Tongue (tissue), 3 donors: ENCODE measurements at places on chromosomes 12 and 14. TPM values are rescaled to one million over a fixed set of nuclear protein-coding genes. Genes with fewer than 3 reads are reported as not detected.

DNA sequence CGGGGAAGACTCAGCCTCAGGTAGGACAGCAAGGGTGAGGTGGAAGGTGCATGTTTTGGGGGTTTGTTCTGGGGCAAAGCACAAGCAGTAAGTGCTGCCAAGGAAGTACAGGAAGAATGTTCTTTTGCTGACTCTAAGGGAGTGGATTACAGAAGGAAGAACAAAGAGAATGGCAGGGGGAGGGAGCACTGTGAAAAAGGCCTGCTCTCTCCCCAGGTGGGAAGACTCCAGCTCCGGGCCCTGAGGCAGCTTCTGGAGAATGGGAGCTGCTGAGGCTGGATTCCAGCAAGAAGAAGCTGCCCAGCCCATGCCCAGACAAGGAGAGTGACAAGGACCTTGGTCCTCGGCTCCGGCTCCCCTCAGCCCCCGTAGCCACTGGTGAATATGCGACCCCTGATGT, 7.0 kb upstream of the PFDN5 start:
- no peak for DNase-seq

DNA sequence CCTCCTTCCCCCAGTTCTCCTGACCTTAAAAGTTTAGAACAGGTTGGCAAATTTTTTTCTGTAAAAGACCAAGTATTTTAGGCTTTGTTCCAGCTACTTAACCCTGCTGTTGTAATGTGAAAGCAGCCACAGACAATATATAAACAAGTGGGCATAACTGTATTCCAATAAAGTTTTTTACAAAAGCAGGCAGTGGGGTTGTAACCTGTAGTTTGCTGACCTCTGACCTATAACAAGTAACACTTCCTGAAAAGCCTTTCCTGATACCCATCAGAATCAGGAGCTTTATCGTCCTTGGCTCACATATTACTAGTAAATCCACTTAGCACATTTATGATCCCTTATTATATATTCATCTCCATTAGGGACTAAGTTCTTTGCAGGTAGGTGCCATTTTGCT, 13.1 kb upstream of the SMARCC2 start:
- no peak for DNase-seq

- no peak for DNase-seq
Measured at GRCh38 chr14:104335176-104335575, 196.8 kb downstream of the KIF26A start.

DNA sequence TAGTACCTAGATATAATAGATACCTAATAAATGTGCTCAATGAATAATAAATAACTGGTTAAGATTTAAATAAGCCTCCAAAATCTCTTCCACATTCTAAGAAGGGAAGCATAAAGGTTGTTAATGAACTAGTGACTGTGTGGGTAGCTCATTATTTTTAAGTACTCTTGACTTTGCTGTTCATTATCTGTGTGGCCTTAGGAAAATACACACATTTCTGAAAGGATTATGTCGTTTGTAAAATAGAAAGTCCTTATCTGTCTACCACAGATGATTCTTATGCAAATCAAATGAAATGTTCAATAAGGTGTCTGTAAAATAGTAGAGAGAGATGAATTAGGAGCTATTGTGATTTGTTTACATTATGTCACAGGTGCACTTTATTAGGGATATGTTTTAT, 119.5 kb downstream of the LRRK2 start:
- no peak for DNase-seq

- DNase-seq, result peak; percentile 21
Measured at GRCh38 chr12:68119724-68120211, 39.8 kb downstream of the IFNG start.

DNA sequence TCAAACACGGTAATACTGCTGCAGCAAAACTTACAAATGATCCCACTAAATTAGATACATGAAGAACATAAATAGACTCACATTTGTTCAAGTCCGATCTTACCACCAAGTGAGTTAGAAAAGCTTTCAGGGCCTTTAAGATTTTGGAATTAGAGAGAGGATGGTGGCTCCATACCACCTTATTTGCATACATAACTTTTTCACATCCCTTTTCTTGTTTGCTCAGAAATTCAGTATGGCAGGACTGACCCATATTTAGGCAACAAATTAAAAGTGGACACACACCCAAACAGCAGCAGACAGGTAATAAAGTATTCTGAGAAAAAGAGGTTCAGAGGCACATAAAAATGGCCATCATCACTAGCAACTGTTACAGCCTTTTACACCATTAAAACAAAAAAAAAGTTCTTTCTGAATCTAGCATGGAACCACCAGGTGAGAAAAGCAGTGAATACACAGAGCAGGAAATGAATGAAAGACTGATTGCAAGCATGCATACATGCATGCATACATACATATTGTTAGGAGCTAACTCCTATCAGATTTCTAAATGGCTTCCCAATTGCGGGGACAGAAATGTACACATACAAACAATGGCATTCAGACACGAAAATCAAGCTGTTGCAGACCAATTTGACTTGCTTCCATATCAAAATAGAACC, 23.3 kb downstream of the STXBP6 start:
- DNase-seq, result no peak

- no peak for DNase-seq
Measured at GRCh38 chr14:74161526-74162158, 76.9 kb downstream of the LIN52 start.

DNA sequence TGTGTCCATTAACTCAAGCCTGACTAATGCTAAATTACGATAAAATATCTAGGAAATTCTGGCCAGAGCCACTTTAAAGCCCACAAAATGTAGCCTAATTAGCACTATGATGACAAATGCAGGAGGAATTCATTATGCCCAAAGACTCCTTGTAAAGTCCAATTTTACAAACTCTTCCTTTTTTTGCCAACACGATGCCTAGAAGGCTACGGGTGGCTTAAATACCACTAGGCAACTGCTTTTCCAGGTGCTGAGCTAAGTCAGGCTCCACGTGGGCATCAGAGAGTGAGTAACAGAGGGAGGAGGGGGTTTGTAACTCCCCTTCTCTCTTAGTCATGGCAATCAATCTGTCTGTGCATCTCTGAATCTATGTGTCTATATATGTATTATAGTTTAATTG, 172.4 kb upstream of the NTF3 start:
- no peak for DNase-seq

GRCh38 chr12:80293347-80293746, 150.7 kb upstream of the PTPRQ start:
- DNase-seq, result no peak

GRCh38 chr14:53539489-53540126, 386.5 kb upstream of the DDHD1 start:
- peak; percentile 94 for DNase-seq

DNA sequence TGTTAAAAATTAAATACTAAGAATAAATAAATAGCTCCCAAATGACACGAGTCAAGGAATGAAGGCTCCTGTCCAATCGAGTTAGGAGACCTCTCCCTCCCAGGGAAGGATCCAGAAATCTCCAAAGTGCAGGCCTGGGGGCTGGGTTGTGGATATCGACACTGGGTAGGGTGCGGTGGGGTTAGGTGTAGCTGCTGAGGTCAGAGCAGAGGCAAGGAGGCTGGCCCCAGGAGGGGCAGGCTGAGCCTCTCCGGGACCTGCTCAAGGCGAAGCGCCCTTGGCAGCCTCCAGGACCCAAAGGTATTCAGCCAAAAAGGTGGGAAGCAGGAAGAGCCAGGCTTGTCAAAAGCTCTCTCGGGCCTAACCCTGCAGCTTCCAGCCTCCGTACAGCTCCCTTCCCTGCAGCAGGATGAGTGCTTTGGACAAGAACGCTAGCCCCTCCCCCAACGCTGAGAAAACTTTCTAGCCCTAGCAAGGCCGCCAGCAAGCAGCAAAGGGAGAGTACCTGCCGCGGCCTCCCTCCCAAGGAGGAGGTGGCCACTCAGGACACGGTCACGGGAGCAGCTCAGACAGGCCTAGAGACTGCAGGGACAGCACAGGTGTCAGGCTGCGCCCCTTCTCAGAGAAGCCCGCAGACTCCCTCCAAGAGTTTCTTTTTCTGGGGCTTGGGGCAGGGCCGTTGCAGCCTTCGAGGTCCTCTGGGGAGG, 3.7 kb upstream of the PNMA1 start:
- DNase-seq, result peak; percentile 75

CLEC9A gene
- 0.82 TPM for total RNA-seq

SLC25A47 gene
- total RNA-seq, result not detected

JPH4 gene
- 1.1 TPM for total RNA-seq

LRTM2 gene
- not detected for total RNA-seq

FOXN4 gene
- not detected for total RNA-seq

TEX52 gene
- not detected for total RNA-seq
